Fibroblast of skin of right biceps (primary cell): ENCODE measurements at places on chromosomes 5 and 9.

DNA sequence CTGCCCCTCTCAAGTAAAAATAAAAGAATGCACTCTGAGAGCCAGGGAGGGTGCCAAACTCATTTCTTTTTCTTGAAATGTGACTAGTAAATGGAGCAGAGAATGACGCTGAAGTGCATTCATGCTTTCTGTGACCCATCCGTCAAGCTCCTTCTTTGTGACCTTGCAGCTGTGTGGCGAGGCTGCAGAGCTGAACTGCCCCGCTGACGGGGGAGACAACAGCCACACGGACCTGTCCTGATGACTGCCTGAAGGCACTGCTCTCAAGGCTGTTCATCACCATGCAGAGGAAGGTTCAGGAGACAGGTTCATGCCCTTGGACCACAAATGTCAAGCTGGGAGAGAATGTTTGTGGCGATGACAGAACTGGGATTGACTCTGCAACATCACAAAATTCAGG lies 21.0 kb upstream of the RASGEF1C start:
- no peak for DNase-seq

GRCh38 chr9:77449240-77450084 lies 198.7 kb downstream of the GNA14 start:
- DNase-seq, result peak; percentile 81

DNA sequence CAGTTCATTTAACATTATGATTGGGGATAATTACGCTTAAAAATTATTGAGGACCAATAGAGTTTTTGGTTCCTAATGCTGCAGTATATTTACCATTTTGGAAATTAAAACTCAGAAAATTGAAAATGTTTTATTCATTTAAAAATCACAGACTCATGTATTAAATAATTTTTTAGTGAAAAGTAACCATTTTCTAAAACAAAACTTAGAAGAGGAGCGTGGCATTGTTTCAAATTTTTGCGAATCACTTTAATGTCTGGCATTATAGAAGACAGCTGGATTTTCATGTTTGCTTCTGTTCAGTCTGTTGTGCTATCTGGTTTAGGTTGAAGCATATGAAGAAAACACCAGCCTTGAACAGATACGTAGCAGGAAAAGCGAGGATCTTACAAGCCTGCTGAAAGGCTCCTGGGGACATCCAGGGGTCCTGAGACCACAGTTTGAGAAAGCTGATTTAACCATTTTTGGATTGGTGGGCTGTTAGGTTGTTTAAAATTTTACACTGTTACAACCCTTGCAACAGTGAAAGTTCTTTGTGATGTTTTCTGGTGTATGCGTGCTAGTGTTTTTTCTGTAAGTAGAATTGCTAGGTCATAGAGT lies 1.6 kb downstream of the ZFYVE16 start:
- peak; percentile 3 for DNase-seq

DNA sequence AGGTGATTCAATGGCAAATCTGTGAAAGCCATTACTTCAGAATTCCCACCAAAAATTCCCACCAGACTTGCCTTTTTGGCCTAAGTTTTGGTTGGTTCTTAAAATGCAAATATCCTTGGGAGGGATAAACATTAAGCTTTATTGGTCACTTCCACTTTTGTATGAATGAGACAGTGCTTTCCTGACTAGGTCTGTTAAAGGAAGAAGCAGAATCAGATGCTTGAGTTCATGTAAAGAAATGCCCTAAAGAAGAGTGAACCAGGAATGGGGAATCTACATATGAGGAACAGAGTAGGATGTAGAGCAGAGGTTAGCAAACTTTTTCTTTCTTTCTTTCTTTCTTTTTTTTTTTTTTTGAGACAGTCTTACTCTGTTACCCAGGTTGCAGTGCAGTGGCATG lies 129.3 kb downstream of the GCNT1 start:
- no peak for DNase-seq
